ENCODE measurements at places on chromosomes 7 and 10.

- no peak for DNase-seq
Observed at GRCh38 chr7:95169678-95170077, 154.7 kb downstream of the PON1 start.

- DNase-seq = no peak
Observed at GRCh38 chr10:118112543-118113125, 65.9 kb upstream of the RAB11FIP2 start.

GRCh38 chr10:94757916-94758315, 4.6 kb upstream of the CYP2C19 start:
- no peak for DNase-seq

DNA sequence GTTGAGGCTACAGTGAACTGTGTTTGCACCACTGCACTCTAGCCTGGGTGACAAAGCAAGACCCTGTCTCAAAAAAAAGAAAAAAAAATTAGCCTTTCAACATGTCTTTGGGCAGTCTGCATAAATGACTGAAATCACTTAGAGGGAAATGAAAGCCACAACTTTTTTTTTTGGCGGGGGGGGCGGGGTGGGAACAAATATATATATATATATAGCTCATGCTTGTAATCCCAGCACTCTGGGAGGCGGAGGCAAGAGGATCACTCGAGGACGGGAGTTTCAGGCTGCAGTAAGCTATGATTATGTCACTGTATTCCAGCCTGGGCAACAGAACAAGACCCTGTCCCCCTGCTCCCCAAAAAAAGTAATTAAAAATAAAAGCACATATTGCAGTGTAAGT, 23.4 kb upstream of the MICU1 start:
- no peak for DNase-seq

GRCh38 chr7:145082366-145083161, 246.7 kb upstream of the TPK1 start:
- no peak for DNase-seq

DNA sequence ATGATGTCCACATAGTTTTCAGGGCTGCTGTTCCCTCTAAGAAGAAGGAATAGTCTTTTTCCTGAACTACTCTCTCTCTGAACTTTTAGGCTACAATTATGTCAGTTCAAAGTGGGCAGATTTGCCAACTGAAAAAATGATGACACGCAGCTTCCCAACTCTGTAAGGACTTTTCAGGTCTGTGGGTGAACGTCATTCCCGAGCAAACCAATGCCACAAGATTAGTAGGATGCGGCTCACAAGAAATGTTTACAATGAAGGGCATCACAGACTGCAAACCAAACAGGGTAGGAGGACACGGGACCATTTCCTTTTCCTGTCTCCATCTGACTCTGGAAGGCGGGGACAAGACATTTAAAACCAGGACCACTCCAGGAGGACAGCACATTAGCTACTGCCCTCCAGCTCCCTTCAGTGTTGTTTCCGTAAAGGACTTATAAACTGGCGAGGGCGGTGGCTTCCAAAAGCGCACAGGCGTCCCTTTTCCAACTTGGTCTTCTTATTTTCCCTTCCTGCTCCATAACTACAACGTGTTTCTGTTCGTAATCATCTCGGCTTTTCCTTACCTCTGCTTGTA, 539 bp upstream of the MKLN1 start:
- DNase-seq = peak; percentile 64

- no peak for DNase-seq
Observed at GRCh38 chr10:86200269-86200668, 166.3 kb downstream of the GRID1 start.

- peak; percentile 71 for DNase-seq
Observed at GRCh38 chr7:80641548-80641947, 3.1 kb downstream of the CD36 start.

GRCh38 chr10:110244550-110244949, 37.1 kb downstream of the MXI1 start:
- no peak for DNase-seq
